ENCODE measurements at places on chromosomes 3 and 15. TPM values are rescaled to one million over a fixed set of nuclear protein-coding genes. Genes with fewer than 3 reads are reported as not detected.

CTXN2 gene
- total RNA-seq = not detected

ADAMTS9 gene
- 6.7 TPM for total RNA-seq

CELF6 gene
- not detected for total RNA-seq

IQCH gene
- 1.9 TPM for total RNA-seq

GATA2 gene
- total RNA-seq = 2.2 TPM

HHLA2 gene
- not detected for total RNA-seq

DPPA2 gene
- total RNA-seq = not detected

TRH gene
- not detected for total RNA-seq

CYP1A2 gene
- total RNA-seq = not detected

GOLGA6A gene
- total RNA-seq = not detected

SAMD7 gene
- total RNA-seq = not detected

MKRN3 gene
- 2.7 TPM for total RNA-seq

XYLB gene
- total RNA-seq = 2.5 TPM

SCN5A gene
- 0.09 TPM for total RNA-seq

CCR9 gene
- total RNA-seq = not detected

AADACL2 gene
- 0.18 TPM for total RNA-seq

CCR3 gene
- not detected for total RNA-seq

PIERCE2 gene
- total RNA-seq = 3.2 TPM

PFKFB4 gene
- 10.2 TPM for total RNA-seq

PAK6 gene
- 35.6 TPM for total RNA-seq
